ENCODE measurements at places on chromosomes 7 and 10.

DNA sequence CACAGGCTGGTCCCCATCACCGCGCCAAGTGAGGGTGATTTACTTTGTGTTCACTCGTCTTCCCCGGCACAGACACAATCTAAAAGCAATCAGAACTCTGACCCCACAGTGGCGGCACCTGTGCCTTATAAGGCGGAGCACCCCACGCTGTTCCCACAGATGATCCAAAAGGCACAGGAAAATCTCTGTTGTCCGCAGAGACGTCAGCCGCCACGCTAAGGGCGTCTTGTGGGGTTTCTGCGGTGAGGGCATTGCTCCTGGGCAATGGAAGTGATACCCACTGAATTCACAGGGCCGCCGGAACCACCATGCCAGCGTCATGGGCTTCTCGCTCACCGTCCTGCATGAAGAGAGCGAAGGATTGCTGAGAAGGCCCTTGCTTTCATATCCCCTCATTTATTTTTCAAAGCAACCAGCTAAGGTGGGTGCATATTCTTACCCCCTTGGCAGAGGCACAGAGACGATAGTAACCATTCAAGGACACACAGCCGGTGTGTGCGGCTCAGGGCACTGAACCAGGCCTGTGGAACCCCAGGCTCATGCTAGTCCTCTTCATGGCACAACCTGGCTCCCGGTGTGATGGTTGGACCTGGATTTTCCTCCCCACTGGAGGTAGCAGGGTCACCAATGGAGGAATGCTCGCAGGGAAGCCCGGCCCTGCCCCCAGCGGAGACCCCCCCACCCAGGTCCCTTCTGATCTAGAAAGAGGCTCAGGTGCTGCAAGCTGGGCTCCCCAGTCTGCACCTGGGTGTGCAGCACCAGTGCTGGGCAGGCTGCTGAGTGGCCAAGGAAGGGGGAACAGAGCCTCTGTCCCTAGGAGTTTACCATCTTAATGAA lies 279.0 kb downstream of the TCERG1L start:
- no peak for DNase-seq

DNA sequence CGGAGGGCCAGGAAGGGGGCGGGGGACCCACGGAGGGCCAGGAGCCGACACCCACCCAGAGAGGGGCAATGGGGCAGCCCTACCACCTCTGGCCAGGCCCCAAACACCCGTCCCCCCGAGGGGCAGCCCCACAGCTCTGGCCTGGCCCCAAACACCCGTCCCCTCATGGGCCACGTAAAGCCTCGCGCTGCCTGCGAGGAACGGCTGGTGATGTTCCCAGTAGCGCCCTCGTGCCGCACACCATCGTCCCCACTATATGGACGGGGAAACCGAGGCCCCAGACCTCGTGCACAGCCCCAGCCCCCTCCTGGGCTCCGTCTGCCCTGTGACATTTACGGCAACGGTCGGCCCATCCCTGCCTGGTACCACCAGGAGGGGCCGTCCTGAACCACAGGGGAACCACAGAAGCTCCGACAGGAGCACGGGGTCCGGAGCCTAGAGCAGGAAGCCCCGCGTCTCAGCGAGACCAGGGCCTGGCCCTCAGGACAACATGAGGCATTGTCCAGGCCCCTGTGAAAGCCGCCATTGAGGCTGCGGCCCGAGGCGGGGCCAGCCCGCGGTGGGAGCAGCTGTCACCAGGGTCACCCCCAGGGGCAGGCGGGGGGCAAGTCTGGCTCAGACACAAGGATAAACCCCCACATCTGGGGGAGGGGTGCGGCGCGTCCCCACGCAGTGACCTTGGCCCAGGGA lies 35.6 kb downstream of the GET4 start:
- no peak for DNase-seq

DNA sequence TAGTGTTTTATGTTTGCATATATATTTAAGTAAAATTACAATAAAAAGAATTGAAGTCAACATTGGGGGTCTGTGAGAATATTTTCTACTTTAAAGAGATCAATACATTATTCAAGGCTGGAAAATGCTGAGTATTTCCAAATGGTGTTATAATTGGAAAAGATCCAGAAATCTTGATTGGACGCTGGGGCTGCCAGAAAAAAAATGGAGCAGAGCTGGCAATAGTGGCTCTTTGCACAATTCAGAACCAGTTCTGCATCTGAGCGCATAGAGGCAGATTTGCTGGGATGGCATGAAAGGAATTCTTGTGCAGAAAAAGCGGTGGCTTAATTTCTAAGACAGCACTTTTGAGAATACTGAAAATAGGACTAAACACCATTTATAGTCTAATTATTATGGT lies 10.8 kb upstream of the VWC2 start:
- DNase-seq, result no peak

- DNase-seq, result no peak
These were observed 54.2 kb upstream of the PARD3 start for GRCh38 chr10:34869135-34869836.

DNA sequence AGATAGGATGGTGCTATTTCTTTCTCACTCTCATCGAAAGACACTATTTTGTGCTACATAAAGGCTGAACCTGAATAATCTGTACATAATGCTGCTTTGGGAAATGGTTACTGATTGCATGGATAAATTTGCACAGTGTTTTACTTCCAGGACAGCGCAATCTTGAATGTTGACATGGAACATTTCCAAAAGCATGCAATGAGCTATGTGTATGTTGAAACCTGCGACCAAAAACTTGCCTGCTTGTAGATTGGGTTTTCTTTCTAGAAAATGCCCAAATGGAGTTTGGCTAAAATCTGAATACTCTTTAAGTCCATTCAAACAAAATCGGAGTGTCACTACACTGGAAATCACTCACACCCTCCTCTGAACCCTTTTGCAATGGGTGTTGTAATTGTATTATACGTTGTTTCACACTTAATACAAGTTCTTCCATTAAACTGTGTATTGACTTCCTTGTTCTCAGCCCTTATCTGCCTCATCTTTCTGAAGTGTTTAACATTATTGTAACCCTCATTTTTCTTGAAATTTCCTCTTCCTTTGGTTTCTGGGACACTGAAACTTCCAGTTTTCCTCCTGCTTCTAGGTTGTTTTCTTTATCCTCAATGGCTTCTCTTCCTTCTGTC lies 73.7 kb upstream of the CAPZA2 start:
- no peak for DNase-seq

DNA sequence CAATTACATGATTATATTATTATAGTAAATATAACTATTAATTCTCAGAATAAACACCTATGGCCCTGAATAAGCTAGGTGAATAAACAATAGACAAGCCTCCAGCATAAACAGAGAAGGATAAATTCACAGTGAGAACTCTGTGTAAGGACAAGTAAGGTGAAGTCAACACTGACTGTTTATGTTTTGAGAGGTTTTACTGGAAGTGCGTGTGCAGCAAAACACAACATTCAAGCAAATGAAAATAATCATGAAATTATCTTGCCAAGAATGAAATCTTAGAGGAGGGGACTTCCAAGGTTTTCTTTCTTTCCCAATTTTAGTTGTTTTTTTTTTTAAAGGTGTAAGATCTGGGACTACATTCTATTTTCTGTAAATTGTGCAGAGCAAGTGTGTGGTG lies 112.5 kb downstream of the MACC1 start:
- DNase-seq, result no peak

- DNase-seq, result no peak
These were observed 102.6 kb upstream of the NANOS1 start for GRCh38 chr10:118926903-118927302.

GRCh38 chr10:106712988-106713387 lies 451.5 kb downstream of the SORCS1 start:
- DNase-seq, result no peak

GRCh38 chr7:30646154-30646553 lies 36.1 kb downstream of the CRHR2 start:
- DNase-seq, result no peak
